ENCODE measurements at places on chromosomes 12 and 14.

DNA sequence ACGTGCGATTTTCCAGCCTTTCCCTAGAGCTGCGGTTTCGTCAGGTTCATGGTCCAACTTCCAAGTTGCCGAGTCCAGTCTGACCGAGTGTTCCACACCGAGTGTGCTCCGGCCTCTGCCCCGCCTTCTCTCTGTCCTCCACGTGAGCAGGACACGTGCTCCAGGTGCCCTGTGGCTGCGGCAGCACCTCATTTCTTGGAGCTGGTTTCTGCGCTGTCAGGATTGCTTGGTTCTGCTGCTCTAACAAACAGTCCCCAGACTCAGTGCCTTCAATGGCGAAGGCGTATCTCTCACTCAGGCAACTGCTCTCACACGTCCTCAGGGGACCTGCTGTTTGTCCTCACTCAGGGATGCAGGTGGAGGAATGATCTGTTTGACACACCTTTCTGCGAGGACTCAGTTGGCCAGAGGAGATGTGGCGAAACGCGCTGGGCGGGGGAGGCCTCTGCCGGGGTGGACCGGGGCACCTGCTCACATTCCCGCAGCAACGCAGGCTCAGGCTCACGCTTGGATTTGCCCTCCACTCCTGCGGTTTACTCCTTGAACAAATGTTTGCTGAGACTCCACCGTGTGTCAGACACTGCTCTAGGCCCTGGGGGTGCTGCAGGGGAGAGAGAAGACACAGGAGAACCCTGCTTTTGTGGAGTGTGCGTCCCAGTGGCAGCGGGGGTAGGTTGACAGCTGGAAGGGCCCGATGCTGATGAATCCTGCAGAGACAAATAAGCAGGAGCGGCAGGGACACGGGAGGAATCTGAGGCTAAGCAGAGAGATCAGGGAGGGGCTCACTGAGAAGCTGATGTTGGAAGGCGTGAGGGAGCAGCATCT lies 63.4 kb upstream of the FBRSL1 start:
- no peak for DNase-seq

DNA sequence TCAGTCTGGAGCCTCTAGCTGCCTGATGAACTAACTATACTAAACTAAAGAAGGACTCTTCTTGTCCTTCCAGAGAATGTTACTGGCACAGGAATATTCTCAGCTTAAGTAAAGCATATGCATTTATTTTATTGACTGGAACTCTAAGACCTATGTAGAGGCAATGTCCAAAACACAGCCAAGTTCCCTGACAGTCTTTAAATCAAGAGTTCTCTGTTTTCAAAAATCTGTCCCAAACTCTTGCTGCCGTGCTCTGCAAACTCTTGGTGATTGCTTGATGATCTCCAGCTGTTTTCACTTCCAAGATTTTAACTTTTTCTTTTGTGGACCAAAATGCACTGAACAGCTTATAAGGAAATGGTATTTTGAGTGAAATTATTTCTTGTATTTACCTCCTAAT lies 67.5 kb upstream of the DAAM1 start:
- no peak for DNase-seq

DNA sequence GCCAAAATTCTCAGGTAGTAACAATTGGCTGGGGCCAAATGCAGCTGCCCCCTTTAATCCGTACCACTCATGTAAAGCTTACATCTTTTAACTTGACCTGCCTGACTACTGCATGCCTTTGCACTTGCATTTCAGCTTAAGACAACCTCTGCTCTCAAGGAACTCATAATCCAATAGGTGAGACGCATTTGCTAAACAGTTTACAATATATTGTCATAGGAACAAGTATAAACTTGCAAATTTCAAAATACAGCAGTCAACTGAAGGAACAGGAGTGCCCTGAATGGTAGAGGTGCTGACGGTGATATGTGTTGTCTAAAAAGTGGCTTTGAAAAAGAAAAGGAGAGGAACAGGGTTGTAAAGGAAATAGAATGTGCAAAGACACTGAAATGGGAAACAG lies 3.6 kb upstream of the BRMS1L start:
- DNase-seq = no peak

DNA sequence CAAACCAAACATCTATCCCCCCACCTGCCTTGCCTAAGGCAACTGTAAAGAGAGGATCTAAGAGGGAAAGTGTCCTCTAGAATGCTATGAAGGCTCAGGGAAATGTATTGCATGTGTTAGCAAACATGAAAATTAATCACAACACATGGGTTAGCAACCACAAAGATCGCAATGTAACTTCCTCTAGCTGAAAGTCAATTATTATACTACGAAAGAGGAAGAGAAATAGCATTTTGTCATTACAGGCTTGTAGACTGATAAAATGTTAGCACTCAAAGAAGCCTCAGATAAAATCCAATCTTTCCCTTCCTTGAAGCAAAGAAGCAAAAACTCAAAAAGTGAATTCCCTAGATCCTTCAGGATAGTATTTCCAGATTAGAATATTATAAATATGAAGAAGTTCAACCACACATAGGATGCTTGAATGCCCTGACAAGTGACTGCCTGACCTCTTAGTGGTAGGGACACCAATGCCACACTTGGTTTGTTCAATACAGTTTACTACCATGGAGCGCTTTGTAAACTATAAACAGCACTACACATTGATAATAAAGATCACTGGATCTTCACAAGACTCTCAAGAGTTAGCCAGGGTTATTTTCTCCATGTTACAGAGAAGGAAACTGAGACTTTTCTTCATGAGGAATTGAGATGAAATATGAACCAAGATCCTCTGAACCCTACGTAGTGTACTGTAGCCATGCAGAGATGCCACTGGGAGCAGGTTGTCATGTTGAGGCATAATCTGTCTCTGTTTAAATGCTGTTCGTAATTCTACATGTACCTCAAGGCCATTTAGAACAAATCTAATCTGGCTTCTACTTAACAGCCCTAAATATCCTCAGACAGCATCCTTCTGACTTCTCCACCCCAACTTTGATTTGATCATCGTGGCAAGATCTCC lies 100.7 kb downstream of the ITPR2 start:
- DNase-seq = no peak

DNA sequence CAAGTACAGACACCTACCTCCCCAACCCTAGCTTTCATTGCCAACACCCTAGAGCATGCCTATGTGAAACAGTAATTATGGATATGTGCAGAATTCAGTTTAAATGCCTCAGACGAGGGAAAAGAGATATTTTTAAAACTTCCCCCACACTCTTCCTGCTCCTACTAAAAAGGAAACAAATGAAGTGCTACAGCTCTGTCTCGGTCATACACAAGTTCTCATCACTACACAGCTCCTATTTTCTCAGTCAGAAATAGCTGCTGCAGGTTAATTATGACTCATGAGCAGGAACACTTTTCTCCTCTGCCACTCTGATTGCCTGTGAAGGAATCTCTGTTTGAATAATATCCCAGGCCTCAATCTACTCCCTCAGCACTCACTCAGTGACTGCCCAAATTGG lies 703.6 kb upstream of the FLRT2 start:
- no peak for DNase-seq

DNA sequence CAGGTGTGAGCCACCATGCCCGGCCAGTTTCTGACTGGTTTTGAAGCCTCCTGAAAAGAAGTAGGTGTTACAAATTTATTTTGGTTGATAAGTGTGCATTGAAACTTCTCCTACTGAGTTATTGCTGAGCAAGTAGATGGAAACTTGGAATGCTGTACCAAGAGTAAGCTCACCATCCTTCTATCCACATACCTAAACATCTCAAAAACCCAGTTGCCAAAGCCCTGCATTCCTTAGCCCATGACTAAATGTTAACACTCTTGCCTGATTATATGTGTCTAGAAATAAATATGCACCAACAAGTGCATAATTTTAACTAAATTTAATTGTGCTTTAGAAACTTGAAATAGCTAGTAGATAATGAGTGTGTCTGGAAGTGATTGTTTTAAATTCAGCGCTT lies 357.8 kb downstream of the DUSP6 start:
- DNase-seq = no peak

DNA sequence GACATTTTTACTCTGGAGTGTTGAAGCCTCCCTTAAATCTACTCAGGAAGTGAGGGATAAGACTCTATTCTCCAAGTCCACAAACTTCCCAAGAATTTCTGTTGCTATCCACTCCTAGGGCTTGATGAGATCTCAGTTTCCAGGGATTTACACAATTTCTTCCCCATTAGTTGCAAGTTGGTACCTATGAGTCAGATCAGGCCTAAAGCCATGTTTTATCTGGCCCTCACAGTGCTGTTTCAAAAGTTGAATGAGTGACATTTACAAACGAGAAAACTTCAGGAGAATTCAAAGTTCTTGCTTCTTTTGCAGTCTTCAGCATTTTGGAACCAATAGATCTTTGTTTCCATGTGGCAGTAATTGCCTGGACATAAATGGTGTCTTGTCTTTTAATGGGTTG lies 156.4 kb upstream of the SYT10 start:
- DNase-seq = no peak

- no peak for DNase-seq
Observed at GRCh38 chr14:73426877-73427276, 31.5 kb downstream of the NUMB start.

DNA sequence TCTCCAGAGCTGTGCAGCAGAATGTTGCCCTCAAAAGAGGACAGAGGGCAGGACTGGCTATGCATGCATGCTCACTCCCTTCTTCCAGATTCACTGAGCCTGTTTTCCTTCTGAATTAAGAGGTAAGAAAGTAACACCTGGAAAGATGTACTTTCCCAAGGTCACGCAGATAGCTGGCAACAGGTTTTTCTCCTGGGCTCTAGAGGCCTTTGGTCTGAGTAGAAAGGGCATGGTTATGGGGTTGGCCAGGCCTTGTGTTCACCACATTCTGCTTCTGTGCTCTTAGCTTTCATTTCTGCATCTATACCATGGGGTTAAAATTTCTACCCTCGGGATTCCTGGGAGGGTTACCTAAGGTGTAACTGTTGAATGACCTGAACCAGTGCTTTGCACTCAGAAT lies 57.5 kb downstream of the RASSF3 start:
- DNase-seq = no peak

DNA sequence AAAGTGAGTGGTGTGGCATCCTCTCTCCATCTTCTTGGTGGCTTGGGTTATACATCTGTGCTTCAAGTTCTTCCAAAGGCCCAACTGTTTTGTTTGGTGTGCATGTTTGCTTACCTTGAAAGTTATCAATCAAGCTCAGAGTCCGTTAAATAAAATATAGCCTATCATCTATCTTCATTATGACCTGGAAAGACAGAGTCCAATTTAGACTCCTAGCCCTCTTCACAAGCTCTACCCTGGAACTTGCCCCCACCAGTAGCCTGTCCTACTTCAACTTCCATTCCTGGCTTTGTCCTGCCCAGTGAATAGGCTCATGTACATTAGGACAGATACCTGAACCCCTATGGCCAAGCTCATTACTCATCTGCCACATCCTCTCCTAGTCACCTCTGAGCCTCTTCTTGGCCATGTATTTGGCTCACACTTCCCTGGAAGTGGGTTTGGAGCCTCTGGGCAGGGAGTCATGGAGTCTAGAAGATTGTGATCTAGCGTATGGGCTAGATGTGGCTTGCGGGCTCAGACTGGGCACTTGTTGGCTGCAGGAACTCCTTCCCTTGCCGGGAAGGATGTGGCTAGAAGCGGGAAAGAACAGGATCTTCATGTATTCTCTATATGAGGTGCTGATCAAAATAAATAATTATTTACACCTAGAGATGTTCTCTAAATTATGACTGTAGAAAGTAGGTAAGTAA lies 6.4 kb upstream of the SSTR1 start:
- no peak for DNase-seq

DNA sequence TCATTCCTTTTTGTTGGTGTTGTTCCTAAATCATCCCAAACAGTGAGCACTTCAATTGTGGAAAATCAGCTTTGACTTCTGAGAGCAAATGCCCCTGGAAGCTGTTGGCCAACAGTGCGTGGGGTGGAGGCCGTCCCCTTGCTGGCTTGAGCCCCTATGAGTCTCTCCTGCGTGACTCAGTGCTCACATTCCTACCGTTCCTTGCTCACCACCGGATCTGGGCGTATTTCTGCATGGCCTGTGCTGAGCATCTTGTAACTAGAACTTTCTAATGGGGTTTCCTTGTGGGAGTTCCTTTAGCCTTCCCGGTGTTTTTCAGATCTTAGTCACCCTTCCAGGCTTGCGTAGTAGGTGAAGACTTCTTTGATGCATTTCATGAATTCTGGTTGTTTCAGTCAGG lies 14.7 kb downstream of the SERPINA1 start:
- peak; percentile 60 for DNase-seq

- no peak for DNase-seq
Observed at GRCh38 chr12:99960311-99960710, 24.4 kb downstream of the ANKS1B start.

- DNase-seq = no peak
Observed at GRCh38 chr12:119235197-119235751, 56.5 kb downstream of the HSPB8 start.

DNA sequence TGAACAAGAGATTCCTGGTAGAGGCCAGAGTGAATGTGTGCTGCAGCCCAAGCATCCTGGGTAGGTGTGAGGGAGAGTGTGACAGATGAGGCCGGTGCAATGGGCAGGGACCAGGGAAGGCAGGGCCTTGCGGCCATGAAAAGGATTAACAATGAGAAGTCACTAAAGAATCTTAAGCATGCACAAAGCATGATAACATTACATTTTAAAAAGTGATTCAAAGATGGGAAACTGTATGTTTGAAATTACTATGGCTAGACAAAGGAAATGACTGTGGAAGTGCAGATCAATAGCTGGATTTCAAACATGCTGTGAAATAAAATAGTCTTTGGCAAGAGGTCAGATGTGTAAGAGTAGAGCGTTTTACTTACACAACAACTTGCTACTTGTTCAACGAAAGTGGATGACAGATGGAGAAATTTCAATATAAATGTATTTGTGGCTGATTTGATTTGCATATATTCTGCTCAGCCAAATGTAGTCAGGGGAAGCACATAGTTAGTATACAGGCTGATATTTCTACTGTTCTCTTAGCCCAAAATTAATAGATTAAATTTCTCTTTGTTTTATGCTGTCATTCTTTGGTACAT lies 175.5 kb downstream of the CCDC59 start:
- DNase-seq = no peak

- DNase-seq = no peak
Observed at GRCh38 chr12:559906-560455, 100.2 kb downstream of the B4GALNT3 start.

DNA sequence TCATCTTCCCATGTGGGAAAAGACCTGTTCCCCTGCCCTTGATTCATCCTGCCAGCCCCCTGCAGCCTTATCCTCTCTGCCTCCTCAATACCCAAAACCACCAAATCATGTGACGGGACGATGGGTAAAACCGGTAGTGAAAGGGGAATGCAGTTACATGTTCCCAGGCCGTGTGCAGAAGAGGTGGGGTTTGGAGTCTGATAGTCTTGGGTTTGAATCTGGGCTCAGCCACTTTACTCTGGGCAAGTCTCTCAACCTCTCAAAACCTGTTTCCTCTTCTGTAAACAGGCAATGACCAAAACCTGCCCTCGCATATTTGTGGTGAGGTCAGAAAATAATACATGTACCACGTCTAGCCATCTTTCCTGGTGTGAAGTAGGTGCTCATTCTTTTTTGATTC lies 123.0 kb downstream of the PLXNC1 start:
- DNase-seq = no peak

GRCh38 chr12:100138803-100139098 lies 3.9 kb downstream of the BLTP3B start:
- DNase-seq = no peak

- DNase-seq = no peak
Observed at GRCh38 chr12:128928361-128928760, 75.1 kb downstream of the GLT1D1 start.

Data from LoVo (cell line).